WTC11 (cell line): ENCODE measurements at places on chromosomes 1 and 21. TPM values are rescaled to one million over a fixed set of nuclear protein-coding genes. Genes with fewer than 3 reads are reported as not detected.

NTNG1 gene
- total RNA-seq = 0.98 to 2.3 TPM (median 1.2 TPM) in 3 replicates

RGL1 gene
- 1.3 to 1.5 TPM (median 1.3 TPM) in 3 replicates for total RNA-seq

CAPN8 gene
- total RNA-seq = 0.14 to 0.28 TPM in 2 of 3 replicates, not detected in the other

RUNX1 gene
- total RNA-seq = 1.0 to 2.2 TPM (median 1.3 TPM) in 3 replicates

ATP1A4 gene
- 0.37 to 0.78 TPM (median 0.55 TPM) in 3 replicates for total RNA-seq

OR2L13 gene
- not detected in 3 replicates for total RNA-seq
